ENCODE measurements at places on chromosomes 3 and 15.

DNA sequence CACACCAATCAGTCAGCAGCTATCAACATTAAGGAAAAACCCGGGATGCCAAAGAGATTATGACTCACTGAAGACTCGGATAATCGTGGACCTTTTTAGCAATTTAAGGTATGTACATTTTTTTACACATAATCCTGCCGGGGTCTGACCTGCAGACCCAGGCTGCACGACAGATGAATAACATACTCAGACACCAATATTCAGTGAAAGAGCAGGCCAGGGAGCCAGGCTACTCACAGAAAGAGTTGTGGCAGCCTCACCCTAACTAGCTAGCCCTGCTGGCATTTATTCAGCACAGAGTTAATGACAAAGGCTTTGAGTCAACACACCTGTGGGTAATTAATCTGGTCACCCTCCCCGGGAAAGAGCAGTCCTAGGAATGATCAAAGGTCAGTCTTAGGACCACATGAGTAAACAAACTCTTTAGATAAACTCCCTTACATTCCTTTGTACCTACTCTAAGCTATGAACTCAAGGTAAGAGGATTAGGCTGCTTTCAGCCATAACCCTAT lies 727.5 kb downstream of the TBL1XR1 start:
- no peak for DNase-seq

DNA sequence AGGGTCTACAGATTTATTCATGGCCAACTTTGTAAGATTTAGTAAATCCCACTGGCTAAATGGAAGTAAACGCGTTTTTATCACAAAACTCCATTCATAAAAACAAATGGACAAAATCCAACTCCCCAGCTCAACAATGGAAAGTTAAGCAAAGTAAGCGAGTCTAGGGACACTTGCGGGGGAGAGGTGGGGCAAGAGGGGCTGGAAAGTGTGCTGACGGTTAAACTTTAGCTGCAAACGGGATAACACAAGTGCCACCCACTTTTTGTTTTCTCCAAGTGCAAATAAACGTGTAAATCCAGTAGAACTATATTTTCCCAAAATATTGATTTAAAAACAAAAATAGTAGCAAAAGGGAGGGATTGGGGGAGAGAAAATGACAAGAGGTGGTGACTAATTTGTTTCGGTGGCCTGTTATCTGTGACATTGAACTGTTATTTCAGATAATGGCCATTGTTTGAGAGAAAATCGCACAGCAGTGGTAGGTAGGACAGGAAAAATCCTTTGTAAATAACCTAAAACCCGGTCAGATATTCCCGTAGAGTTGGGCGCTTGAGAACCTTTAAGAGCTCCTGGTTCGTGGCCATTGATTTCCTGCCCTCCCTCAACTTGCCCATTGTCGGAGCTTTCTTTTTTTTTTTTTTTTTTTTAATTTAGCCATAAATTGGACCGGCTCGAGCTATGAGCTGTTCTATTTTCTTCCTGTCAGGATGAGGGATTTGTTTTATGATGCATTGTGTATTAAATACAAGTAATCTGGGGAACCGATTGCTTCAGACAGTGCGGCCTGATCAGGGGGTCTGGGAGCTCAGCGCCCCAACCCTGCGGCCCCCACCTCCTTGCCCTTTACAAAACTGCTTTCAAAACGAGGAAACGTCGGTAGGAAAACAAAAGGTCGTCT lies 514.8 kb downstream of the MECOM start:
- DNase-seq = peak; percentile 85

- DNase-seq = no peak
These were observed 37.9 kb downstream of the GASK1A start for GRCh38 chr3:43017004-43017403.

DNA sequence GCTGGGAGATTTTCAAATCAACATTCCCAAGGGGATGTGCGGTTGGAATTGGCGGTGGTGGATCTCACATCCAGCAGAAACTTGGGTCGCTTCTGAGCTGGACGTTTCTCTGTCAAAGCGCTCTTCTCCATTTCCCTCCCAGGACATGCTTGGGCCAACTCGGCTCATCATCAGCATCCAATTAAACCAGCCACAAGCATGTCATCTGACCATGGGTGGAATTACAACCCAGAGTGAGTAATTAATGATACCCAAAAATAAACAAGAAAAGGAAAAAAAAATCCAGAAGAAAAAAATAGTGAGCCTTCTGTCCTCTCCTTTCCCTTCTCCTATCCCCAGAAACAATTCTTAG lies 111.2 kb downstream of the XXYLT1 start:
- peak; percentile 47 for DNase-seq

- peak; percentile 48 for DNase-seq
These were observed 32.4 kb upstream of the LDHAL6B start for GRCh38 chr15:59174151-59174834.

Data from dermis blood vessel endothelial cell (primary cell).